ENCODE measurements at places on chromosomes 16 and 17.
A peak's percentile ranks its signal among the peaks of the same experiment; 100 is the strongest.

DNA sequence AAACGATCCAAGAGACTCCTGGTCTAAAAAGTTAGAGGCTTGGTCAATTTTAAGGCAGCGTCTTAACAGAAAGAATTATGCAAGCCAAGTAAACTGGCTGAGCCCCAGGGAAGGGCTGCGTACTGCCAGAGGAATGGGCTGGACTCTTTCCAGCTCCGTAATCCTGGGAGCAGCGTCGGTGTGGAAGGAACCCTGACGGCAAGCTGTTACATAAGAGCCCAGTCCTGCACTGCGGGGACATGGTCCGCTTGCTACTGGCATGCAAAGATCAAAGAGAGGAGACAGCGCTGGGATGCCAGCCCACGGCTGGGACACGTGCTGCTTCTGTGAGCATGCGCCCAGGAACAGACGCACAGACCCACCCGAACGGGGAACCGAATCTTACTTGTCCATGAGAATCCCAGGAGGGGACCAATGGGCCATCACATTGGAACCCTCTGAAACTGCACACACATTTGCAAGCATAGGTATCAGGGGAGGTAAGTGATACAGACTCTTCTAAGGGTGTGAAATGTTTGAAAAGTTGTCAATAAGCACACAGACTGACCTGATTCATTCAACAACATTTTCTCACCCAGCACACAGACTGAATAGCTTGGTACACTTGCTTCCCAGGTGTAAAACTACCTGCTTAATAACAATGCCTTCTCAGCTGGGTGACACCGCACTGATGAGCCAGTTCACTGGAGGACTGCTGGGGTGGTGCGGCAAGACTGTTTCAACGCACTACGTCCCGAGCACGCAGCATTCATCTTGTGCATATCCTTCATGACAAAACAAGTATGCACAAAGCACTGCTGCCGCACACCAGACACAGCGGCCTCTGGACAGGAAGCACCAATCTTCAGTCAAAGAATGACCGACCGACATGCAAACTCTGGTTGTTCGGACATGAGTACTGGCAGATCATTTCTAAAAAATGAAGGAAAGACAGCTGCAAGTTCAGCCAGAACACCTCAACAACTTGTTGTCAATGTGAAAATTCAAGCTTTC is 94.9 kb downstream of the ANKRD11 start:
- DNase-seq, result no peak

GRCh38 chr17:72407336-72407909 is 286.6 kb downstream of the SOX9 start:
- DNase-seq, result no peak

DNA sequence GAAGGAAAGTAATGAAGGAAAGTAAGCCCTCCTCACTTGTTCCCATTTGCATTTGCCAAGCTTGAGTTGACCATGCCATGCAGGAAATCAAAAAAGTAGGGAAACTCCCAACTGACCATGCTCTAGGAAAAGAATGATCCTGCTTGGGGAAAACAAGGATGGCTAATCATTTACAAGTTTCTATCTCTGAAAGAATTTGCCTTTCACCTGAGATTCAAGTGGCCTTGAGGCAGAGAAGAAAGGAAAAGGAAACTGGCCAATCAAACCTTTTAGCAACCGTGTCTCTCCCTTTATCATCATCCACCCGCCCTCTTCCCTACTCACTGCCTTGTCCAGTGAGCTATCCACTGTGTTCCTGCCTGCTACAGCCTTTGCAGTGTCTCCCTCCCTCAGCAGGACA is 757.2 kb upstream of the SOX9 start:
- no peak for DNase-seq

DNA sequence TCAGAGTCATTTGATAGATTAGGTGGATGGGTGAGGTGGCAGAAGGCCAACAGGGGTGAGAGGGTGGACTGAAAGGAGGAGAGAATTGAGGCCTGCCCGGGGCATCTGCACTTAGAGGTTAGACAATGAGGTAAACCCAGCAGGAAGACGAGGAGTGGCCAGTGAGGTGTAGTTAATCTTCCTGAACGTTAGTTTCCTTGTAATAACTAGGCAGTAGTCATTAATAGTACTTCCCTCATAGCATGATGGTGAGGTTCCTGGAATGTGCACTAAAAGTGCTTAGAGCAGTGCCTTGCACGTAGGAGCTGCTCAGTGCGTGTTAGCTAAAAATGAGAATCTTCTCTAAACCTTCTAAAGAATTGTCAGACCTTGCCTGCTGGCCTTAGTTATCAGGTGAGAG is 13.5 kb upstream of the KSR1 start:
- no peak for DNase-seq

DNA sequence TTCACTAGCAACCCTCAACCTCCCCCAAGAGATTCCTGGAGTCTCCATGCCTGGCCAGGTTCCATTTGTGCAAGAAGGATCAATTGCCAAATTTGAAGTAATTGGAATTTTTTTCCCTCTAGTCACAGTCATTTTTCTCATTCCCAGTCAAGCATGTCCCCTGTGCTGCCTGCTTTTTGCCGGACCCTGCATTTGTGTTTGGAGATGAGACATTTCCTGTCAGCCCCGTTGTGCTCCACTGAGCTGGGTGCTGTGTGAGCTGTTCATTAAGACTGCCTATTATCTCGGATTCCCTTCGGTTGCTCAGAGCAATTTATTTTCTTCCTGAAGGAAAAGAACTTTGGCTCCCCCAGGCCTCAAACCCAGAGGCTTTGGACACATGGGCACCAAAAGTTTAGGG is 201.0 kb upstream of the NLRP1 start:
- DNase-seq, result no peak

- no peak for DNase-seq
Observed at GRCh38 chr17:83081684-83082201, 2.3 kb downstream of the METRNL start.

- peak; percentile 92 for DNase-seq
Observed at GRCh38 chr17:59440757-59441463, 109.5 kb downstream of the YPEL2 start.

DNA sequence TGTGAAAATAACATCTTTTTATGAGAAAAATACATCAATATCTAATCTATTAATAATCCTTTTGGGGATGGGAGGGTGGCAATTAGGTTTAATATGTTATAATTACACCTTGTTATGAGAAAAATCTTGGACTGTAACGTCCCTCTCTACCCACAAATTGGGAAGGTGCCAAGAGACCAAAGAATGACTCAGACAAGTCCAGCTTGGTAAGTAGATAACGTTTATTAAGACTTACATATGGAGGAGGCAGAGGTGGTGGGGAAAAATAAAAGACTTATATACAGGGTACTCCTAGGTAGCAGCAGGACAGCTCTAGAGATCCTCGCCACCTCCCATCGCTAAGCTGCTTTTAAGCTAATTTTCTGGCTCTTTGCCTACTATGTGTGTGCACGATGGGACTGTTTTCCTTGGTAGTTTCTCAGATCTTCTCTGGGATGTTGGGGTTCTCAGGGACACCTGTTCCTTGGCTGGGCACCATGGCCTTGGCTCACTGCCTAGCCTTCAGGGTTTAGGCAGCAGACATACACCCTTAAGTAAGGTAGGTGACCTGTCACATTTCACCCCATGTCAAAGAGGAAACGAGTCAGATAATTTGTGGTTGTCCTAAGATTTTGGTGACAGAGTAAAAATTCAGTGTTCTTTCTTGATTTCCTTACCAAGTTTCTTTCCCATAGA is 31.5 kb downstream of the RBL2 start:
- DNase-seq, result no peak

GRCh38 chr17:77862890-77863813 is 95.4 kb upstream of the TNRC6C start:
- DNase-seq, result no peak

GRCh38 chr17:62919388-62919787 is 46.6 kb upstream of the TANC2 start:
- no peak for DNase-seq

- DNase-seq, result no peak
Observed at GRCh38 chr16:16007743-16008111, 58.3 kb downstream of the ABCC1 start.

- DNase-seq, result peak; percentile 70
Observed at GRCh38 chr16:78249056-78249455, 149.6 kb downstream of the WWOX start.

GRCh38 chr17:50350733-50351132 is 4.8 kb downstream of the XYLT2 start:
- DNase-seq, result no peak

DNA sequence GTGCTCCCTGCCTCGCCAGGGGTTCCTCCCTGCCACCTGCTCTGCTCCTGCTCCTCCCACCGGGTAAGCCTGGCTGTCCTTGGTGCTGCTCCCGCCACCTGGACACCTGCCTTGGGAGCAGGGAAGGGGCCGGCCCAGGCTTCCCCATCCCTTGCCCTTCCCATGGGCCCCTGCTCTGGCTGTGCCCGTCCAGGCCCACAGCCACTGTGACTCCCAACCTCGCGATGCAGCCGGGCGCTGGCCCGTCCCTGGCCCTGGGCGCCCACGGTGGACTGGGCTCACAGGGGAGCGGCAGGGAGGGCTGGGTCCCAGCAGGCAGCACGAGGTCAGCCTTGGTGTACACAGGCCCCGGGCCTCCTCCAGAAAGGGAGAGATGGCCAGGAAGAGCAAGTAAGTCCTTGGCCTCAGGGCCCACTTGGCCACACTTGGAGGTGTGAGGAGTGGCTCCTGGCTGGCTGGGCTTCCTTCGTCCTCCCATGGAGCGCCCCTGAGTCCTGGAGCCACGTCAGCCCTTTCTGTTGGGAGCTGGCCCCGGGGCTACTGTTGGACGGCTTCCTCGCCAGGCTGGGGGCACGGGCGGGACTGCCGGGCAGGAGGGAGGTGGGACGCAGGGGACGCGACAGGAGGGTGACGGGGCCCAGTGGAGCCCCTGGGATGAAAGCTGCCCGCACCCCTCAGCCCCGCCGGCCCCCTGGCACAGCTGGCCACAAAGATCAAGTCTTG is 15.3 kb downstream of the ENGASE start:
- DNase-seq, result peak; percentile 43

DNA sequence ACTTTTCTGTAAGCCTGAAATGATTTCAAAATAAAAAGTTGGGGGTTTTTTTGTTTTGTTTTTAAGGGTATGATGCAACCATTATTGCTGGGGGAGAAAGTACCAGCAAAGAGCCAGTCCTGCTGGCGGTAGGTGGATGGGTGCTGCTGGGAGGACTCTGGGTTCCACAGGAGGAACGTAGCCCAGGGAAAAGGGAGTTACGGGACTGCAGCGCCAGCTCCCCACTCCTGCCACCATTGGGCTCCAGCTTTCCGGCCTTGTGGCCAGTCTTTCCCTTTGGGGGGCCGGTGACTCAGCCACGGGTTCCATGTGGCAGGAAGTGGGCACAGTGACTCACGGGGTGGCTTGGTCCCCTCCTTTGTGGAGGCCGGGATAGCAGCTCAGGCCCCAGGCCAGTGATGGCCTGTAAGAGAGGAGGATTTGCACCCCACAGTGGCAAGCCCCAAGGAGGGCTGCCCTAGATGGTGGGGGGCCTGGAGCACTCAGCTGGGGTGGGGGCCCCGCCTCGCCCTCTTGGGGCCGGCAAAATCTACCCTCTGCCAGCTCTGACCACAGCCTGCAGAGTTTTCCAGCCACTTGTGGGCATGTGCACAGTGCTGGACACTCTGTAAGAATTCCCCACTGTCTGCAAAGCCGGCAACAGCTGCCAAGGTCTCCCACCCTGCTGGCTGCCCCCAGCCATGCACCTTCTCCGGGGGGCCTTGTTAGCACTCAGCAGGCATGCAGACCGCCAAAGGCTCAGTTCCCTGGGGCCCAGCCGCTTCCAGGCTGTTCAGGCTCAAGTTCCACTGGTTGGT is 30.4 kb downstream of the SOCS3 start:
- no peak for DNase-seq

- no peak for DNase-seq
Observed at GRCh38 chr16:2698103-2698870, 16.0 kb downstream of the KCTD5 start.

GRCh38 chr17:74295625-74296547 is 21.9 kb downstream of the DNAI2 start:
- no peak for DNase-seq

DNA sequence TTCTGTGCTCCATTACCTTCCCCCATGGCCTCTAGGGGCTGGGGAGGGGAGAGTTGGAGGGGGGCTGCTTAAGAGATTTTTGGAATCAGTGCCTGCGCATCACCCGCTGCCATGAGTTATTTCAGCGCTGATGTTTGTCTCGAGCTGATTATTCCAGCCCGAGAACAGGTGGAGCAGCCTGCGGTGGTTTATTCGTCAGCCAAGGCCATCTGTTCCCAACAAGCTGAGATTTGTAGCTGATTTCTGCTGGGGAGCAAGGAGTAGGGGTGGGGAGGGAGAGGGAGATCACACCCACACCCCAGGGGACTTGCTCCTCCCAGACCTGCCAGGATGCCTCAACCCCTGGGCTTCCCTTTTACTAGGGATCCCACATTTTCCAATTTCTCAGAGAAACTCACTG is 23.1 kb downstream of the PIPOX start:
- DNase-seq, result no peak

DNA sequence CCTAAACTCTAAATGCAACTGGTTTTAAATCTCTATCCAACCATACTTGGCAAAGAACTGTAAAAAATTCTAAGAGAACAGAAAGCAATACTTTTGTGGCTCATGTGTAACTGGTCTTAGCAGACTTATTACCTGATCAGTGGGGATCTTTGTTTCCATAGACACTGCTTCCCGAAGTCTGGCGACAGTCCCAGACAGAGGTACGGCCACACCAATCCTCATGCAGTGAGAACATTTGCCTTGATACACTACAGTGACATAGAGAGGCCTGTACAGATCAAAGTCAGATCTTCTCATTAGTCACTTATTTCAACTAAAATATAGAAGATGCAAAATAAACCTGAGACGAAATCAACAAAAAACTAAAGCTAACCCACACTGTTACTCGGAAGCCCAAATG is 43.9 kb downstream of the USP31 start:
- no peak for DNase-seq

DNA sequence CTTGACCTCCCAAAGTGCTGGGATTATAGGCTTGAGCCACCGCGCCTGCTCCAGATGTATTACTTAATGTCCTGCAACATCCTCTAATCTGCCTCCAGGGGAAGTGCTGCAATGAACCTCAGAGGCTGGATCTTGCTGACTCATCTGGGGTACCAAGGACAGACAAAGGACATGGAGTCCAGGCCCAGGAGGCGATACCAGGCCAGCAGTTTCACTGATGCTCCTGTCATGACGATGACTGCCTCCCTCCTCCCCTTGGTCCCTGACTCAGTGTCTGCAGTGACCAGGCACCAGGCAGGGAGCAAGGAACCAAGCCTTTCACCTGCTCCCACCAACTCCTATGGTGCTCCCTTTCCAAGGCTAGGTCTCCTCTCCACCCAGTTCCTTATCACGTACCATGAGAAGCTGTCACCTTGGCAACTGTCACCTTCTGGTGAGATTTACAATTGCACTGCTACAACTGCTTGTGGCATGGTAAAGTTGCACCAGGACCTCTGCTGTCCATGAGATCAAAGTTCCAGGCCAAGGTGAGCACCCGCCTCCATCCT is 21.6 kb upstream of the PHOSPHO1 start:
- DNase-seq, result peak; percentile 43

DNA sequence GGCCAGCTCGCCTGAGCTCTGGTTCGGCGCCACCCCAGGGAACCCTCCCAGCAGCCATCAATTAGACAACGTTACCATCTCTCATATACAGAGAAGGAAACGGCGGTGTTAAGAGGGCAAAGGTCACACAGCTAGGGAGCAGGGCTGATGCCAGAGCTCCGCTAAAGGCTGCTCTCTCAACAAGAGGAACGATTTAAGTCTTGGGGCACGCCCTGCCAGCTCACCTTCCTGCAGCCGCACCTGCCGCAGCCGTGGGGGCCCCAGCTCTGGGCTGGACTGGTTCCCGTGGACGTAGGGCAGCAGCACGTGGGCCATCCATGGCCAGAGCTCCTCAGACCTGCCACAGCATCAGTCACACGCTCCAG is 43.5 kb downstream of the PKD1 start:
- DNase-seq, result no peak

All from ELF-1 (cell line).